ENCODE measurements at places on chromosomes 1 and 21.

DNA sequence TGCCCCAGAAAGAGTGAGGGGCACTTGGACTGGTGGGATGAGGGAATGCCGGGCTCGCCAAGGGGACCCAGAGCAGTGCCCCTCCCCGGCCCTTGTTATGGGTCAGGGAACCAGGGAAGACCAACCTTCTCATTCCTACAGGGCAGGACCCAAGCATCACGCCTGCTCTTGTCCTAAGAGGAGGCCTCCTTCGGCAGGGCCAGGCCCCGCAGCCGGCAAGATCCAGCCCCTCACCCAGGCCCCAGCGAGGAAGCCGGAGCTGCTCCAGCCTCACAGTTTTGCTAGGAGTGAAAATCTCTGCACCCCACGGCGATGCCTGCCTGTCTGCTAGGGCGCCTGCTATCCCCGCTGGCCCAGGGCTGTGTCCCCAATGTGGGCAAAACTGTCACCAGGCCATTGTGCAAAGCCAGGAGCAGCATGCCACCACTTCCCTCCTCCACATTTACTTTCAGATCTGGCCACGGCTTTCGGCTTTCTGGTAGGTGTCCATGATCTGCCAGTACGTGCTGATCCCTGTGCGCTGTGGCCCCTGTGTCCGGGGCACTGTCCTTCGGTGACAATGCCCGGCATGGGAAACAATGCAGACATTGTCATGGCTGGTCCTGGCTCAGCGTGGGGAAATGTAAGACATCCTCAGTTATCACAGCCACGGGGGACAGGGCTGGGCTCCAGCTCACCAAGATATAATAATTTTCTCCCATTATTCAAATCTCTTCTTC, 9.6 kb downstream of the ACTRT2 start:
- no peak for DNase-seq

- no peak for DNase-seq
Measured at GRCh38 chr1:162943622-162944021, 82.6 kb upstream of the CCDC190 start.

DNA sequence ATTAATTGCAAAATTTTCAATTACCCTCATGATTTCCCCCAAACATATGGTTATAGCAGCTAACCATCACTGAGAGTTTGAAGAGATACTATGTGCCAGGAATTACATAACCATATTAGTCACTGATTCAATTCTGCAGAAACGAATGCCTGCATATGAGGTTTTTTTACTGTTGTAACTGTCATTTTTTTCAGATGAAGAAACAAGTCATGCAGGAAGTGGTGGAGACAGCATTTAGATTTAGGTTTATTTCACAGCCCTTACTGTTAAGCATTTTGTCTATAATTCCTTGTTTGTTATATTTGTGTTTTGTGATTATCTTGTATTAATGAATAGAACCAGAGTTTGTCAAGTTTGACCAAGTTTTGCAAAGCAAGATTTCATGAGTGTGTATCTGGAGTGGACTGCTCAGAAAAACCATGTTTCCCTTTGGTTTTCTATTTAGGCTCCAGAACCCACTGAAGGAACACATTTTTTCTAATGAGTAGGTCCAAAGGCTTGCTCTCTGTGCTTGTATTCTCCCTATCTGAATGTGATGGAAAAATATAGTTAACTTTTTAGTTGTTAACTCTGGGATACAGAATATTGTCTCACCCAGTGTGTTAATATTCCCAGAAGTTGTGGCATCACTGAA, 308.5 kb upstream of the ADAMTS5 start:
- no peak for DNase-seq

GRCh38 chr1:34739613-34740012, 15.2 kb upstream of the GJB5 start:
- no peak for DNase-seq

DNA sequence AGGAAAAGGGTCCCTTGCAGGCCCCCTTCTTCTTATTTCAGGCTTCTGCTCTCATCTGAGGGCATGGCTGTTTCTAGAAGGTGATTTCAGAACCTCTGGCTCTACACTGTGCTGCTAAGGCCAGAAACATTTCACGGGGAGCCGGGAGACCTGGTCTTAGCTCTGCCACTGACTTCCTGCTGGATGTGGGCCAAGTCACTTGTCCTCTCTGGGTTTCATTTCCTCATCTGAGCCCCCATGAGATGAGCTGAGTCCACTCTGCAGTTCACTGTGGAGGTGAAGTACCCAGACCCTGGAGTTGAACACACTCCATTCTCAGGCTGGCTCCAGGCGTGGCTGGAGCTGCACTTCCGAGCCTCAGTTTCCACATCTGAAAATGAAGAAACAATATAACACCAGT, 2.1 kb downstream of the PADI1 start:
- no peak for DNase-seq

GRCh38 chr21:33963848-33964555, 48.4 kb upstream of the ATP5PO start:
- DNase-seq, result no peak

DNA sequence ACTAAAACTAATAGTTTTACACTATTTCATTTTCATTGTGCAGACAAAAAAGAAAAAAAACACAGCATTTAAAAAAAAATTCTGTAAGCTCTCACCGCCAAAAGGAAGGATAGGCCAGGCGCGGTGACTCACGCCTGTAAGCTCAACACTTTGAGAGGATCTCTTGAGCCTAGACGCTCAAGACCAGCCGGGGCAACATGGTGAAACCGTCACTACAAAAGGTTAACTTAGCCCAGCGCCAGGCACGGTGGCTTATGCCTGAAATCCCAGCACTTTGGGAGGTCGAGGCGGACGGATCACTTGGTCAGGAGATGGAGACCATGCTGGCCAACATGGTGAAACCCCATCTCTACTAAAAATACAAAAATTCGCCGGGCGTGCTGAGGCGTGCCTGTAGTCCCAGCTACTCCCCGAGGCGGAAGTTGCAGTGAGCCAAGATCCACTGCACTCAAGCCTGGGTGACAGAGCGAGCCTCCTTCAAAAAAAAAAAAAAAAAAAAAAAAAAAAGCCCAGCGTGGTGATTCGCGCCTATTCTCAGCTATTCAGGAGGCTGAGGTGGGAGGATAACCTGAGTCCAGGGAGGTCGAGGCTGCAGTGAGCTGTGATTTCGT, 14.3 kb upstream of the SPEN start:
- no peak for DNase-seq
